ENCODE measurements at places on chromosomes 13 and 19. TPM values are rescaled to one million over a fixed set of nuclear protein-coding genes. Genes with fewer than 3 reads are reported as not detected.

DNA sequence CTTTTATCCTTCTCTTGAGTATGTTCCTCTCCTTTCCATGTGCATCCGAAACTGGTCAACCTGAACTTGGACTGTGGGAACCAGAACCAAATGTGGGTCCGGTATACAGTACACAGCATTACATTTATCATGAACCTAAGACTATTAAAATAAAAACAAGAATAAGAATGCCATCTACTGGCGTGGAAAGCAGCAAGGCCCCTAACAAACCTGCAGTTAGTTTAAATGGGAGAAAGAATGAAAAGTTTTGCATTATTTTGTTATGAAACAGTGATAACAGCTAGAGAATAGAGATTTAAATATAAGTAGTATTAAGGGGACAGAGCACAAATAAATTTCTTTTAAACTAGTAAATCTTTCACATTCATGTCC, 159.5 kb downstream of the RBM26 start:
- DNase-seq: no peak

GRCh38 chr19:38713227-38713649, 31.0 kb downstream of the CAPN12 start:
- DNase-seq: peak; percentile 94

DNA sequence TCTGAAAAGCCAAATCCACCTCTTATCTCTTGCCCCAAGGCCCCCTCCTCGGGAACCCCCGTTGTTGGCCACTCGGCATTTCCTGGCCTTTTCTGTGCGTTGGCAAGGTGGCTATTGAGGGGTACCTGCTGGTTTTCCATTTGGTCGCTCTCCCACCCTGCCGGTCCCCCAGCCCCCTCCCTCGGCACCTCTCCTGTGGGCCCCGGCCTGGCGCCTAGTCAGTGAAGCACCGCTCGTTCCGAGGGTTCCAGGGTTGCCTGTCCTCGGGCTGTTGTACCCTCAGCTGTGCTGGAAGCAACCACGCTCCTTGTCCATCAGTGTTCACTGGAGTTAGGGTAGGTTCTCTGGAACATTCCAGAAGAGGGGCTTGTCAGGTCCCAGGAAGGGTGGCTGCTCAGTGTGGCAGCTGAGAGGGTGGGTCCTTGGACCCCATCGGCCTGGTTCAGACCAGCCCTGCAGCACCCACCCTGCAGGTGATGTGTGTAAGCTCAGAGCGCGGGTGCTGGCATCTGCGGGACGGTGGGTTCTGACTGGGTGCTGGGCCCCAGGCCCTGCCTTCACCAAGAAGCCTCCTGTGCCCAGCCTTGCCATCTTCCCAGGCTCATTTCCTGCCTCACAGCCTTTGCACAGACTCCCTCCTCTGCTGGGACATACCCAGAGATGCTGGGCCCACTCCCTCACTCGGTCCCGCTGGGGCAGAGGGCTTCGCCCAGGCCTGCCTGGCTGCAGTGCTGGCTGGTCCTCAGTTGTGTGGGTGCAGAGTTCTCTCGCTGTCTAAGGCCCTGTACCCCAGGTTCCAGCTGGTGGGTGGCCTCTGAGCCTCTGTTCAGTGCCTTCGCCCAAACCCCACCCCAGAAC, 21.3 kb downstream of the NKPD1 start:
- DNase-seq: no peak

GRCh38 chr19:46482631-46483030, 11.3 kb upstream of the PNMA8A start:
- no peak for DNase-seq

DNA sequence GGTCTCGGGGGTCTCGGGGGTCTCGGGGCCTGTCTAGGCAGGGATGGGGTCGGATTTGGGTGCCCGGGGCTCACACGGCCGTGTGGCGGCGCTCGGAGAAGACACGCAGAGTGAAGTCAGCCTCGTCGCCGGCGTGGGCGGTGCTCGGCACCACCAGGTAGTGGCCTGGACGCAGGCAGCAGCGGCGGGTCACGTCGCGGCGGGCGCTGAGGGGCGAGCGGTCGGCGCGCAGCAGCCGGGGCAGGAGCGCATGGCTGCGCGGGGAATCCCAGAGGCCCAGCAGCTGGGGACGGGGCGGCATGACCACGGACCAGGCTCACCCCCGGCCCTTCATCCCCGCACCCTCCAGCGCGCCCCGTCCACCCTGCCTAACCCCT, 8.2 kb downstream of the CAPN12 start:
- no peak for DNase-seq

The SLC25A41 gene
- total RNA-seq: 0.60 TPM

- DNase-seq: no peak
Observed at GRCh38 chr13:36282821-36283432, 14.7 kb downstream of the CCDC169 start.

DNA sequence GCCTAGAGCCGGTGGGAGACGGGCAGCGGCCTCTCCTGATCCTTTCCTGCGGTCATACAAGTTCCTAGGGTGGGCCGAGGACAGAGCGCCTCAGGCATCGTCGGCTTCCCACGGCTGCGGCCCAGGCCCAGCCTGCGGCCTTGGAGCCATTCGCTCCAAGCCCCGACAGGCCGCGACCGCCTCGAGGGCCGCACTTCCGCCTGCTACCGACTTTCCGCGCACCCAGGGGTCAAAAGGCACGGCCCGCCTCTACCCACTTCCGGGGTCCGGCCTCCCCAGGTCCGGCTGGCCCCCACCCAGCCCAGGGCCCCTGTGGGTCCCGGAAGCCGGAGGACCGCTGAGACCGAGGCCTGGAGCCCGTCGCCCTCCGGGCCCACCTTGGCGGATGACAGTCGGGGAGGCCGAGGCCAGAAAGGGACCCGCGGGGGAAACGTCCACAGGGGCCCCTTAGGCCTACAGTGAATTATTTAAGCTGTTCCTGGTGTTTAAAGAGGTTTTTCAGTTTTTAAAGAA, 16.2 kb downstream of the ZIC2 start:
- no peak for DNase-seq

The CCDC61 gene
- 6.2 TPM for total RNA-seq

The THSD8 gene
- total RNA-seq: 0.92 TPM

- no peak for DNase-seq
Observed at GRCh38 chr13:98200211-98200878, 23.3 kb upstream of the RNF113B start.

The SLC10A2 gene
- total RNA-seq: not detected

The CLEC17A gene
- total RNA-seq: not detected

- no peak for DNase-seq
Observed at GRCh38 chr13:40984668-40985366, 34.3 kb downstream of the ELF1 start.

The RNF126 gene
- total RNA-seq: 49.2 TPM

DNA sequence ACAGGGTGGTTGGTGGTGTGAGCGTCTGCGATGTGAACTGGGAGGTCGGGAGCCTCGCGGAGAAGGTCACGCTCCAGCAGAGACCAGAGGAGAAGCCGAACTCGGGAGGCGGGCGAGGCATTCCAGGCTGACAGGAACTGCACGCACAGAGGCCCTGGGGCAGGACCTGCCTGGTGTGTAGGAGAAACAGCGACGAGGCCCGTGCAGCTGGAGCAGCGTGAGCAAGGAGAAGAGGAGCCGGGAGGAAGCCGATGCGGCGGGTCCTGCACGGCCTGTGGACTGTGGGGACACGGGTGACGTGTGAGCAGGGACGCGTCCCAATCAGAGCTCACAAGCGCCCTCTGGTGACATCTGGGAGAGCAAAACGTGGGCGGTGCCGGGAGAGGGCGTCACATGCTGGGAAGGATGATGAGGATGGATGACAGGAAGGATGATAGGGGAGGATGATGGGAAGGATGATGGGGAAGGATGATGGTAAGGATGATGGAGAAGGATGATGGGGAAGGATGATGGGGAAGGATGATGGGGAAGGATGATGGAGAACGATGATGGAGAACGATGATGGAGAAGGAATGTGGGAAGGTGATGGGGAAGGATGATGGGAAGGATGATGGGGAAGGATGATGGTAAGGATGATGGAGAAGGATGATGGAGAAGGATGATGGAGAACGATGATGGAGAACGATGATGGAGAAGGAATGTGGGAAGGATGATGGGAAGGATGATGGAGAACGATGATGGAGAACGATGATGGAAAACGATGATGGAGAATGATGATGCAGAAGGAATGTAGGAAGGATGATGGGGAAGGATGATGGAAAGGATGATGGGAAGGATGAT, 16.1 kb upstream of the MADCAM1 start:
- DNase-seq: peak; percentile 84

DNA sequence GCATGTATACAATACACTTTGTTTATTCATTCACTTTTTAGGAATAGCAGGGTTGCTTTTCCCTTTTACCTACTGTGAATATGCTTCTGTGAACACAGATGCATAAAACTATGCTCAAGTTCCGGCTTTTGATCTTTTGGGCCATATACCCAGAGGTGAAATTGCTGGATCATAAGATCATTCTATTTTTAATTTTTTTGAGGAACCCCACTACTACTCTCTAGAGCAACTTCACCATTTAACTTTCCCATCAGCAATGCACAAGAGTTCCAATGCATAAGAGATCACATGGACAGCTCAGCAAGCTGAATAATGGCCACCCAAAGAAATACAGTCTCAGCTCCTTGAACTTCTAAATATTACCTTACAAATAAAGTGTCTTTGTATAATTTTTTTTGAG, 17.0 kb upstream of the SIGLEC10 start:
- DNase-seq: no peak

DNA sequence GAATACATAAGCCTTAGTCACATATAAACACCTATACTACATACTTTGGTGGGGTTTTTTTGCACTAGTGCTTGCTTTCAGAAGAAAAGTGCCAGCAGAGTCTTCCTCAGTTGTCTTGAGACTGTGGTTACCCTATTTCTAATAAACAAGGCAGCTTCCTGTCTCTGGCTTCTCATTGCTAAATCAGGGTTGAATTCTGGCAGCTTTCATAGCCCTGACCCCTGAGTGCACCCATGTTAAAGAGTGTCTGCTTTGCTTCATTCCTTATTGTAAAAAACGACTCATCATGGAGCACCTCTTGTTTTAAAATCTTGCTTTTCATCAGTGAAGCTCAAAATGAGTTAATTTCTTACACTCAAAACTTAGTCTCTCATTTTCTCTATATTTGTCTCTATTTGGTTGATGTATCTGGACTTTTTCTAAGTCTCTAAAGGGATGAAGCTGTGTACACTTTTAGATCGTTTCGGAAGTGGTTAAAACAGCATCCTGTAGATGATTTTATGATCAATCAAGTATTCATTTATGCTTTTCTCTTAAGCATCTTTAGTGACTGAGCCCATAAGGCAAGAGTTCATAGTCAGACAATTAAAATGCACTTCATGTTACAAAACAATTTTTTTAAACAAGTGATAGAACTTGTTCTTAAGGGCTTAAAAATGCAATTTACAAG, 72.1 kb downstream of the KLF12 start:
- no peak for DNase-seq

The HSD17B14 gene
- 1.2 TPM for total RNA-seq

DNA sequence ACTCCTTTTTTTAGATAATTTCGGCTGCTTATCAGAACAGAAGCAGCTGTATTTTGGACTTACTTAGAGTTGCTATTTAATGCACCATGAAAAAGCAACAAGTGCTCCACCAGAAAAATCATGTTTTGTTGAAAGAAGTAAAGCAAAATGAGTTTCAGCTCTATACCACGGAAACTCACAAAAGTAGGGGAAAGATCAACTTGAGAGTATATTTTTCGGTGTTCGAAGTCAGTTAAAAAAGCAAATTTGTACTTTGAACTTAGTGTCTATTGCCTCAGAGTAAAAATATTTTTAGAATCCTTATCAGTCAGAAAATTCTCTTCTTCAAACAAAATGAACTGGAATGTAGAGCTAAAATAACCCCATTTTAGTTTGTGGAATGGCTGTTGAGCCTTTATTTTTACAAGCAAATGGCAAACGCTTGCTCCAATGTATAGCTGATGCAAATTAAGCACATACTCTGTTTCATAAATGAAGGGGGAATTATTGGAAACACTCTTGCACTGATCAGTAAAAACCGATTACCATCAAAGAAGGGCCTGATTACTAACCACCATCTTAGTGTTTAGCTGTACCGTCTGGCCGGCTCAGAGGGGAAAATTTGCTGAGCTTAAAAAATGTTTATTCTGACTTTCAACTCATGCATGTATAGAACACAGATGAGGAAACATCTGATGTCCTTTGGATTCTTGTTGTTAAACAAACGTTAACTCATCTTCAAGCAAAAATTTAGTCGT, 540.7 kb downstream of the GPC6 start:
- DNase-seq: no peak

The ASF1B gene
- total RNA-seq: 0.63 TPM

DNA sequence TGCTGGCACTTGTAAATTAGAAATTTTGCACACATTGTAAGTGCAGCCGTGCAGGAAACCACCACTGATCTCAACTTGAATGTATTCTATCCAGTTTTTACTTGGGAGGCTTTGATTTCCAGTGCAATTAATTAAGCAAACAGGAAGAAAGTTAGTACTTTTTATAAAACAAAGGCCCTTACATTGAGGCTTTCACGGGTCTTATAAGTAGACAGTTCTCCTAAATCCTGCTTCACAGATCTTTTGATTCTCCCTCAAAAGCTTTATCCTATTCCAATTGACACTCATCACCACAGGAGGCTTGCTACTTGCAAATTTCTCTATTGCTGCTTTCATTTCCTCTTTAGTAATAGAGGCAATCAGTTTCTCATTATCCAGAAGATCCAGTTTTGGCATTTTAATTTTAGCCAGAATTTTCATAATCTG, 90.1 kb downstream of the ERCC5 start:
- DNase-seq: no peak

- no peak for DNase-seq
Observed at GRCh38 chr19:19823916-19824315, 2.4 kb upstream of the ZNF506 start.

GRCh38 chr13:40101708-40102359, 446.4 kb downstream of the COG6 start:
- no peak for DNase-seq

The NMRK2 gene
- total RNA-seq: 84.4 TPM

DNA sequence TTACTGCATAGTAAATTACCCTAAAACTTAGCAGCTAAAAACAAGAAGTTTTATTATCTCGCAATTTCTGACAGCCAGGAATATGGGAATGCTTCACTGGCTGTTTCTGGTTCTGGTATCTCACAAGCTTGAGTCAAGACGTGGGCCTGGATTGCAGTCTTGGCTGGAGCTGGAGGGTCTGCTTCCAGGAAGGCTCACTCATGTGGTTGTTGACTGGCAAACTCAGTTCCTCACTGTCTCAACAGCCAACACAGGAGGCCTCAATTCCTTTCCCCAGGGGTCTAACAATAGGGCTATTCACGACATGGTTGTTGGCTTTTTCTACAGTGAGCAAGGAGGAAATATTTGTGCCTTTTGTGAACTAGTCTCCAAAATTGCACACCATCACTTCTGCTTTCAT, 146.3 kb downstream of the GPC5 start:
- no peak for DNase-seq

The ADM5 gene
- total RNA-seq: 1.5 TPM
